ENCODE measurements at places on chromosomes 5 and 9.

GRCh38 chr9:120438836-120439546, 141.0 kb downstream of the CDK5RAP2 start:
- no peak for DNase-seq

DNA sequence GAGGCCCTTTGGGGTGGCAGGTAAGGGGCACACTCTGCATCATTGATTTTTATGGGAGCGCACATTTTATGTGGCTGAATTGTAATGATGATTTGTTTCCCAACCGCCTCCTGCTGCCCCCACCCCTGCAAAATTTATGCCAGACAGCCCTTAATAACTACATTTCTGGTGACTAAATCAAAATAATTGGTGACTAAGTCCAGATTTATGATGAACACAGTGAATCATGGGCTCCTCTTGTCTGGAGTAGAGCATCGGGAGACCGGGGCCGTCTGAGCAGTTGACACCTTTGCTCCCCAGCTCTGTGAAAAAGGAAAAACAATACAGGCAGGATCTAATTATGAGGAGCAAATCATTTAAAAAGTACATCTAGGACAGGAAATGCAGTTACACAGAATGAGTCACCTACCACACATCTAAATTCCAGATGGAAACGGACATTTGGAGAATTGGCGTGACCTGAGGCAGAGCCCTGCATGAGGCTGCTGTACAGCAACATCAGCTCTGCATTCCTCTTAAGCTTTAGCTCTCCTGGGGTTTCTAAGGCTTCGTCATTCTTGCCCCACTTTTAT, 58.9 kb downstream of the DOCK2 start:
- no peak for DNase-seq

DNA sequence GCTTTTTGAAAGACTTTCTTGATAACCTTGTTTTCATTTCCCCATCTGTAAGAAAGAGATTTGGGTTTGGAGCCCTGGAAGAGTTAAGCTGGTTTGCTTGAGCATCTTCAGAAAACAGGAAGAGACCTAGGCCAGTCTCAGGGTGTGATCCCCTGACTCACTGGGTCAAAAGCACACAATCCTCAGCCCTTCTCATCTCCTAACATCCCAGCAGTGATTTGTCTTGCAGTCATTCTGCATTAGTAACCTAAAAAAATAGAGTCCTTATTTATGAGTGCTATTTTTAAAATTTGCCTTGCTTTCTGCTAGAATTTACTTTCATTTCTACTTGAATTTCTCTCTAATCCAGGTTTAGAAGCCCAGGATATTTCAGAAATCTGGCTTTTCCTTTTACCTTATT, 16.4 kb upstream of the ARSB start:
- DNase-seq, result no peak

GRCh38 chr5:108079753-108080152, 302.1 kb downstream of the FBXL17 start:
- no peak for DNase-seq

- DNase-seq, result no peak
These were observed 493.5 kb upstream of the WWC1 start for GRCh38 chr5:167797933-167798332.
